NCI-H460 (cell line): ENCODE measurements at places on chromosomes 1 and 21. TPM values are rescaled to one million over a fixed set of nuclear protein-coding genes. Genes with fewer than 3 reads are reported as not detected.

The HAO2 gene
- total RNA-seq, result not detected in 2 replicates

The LELP1 gene
- not detected in 2 replicates for total RNA-seq

- DNase-seq, result no peak
Measured at GRCh38 chr1:10074852-10075730, 42.3 kb downstream of the UBE4B start.

- DNase-seq, result peak; percentile 99
Measured at GRCh38 chr1:188888386-188888785, 1589.3 kb downstream of the BRINP3 start.

GRCh38 chr21:43740497-43741156, 21.7 kb downstream of the PDXK start:
- DNase-seq, result no peak

GRCh38 chr1:162756523-162756922, 34.0 kb upstream of the HSD17B7 start:
- no peak for DNase-seq

- DNase-seq, result no peak
Measured at GRCh38 chr1:29264773-29265389, 28.6 kb downstream of the PTPRU start.

- DNase-seq, result no peak
Measured at GRCh38 chr1:234614081-234614489, 4.1 kb upstream of the IRF2BP2 start.

- DNase-seq, result no peak
Measured at GRCh38 chr1:2145946-2146835, 48.4 kb downstream of the FAAP20 start.
